ENCODE measurements at places on chromosomes 1 and 21. TPM values are rescaled to one million over a fixed set of nuclear protein-coding genes. Genes with fewer than 3 reads are reported as not detected.

DNA sequence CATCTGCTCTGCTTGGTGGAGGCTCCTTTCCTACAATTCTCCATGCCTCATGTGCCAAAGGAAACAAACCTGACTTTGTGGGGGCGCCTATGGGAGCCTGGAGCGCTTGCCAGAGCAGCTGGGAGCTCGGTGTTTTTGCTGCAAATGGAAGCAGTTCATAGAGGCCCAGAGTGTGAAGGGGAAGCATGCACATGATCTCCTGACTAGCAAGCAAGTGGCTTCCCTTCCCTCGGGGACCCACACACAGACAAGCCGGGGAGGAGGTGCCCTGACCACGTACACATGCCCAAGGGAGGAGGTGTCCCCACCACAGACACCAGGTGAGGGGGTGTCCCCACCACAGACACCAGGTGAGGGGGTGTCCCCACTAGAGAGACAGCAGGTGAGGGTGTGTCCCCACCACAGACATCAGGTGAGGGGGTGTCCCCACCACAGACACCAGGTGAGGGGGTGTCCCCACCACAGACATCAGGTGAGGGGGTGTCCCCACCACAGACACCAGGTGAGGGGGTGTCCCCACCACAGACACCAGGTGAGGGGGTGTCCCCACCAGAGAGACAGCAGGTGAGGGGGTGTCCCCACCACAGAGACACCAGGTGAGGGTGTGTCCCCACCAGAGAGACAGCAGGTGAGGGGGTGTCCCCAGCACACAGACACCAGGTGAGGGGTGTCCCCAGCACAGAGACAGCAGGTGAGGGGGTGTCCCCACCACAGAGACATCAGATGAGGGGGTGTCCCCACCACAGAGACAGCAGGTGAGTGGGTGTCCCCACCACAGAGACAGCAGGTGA is 106.8 kb downstream of the CRYAA start:
- DNase-seq, result no peak

- DNase-seq, result peak; percentile 24
These were observed 120.9 kb downstream of the USP25 start for GRCh38 chr21:15850645-15851044.

DNA sequence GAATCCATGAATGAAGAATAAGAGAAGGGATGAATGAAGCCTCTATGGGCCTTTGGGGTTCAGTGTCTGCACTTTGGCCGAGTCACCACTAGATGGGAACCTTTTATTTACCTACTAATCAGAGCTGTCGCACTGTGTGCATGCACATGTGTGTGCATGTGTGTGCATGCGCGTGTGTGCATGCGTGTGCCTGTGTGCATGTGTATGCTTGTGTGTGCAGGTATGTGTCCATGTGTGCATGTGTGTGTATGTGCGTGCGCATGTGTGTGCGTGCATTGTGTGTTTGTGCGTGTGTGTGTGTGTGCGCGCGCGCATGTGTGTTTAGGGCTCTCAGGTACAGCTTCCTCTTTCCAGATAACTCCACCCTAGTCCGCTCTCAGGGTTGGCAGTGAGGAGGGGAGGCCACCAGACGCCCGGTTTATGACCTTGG is 20.4 kb upstream of the UBXN10 start:
- DNase-seq, result peak; percentile 39

- DNase-seq, result no peak
These were observed 394.6 kb downstream of the LRRIQ3 start for GRCh38 chr1:73803380-73803779.

GRCh38 chr1:224502459-224503160 is 68.0 kb upstream of the WDR26 start:
- peak; percentile 31 for DNase-seq

DNA sequence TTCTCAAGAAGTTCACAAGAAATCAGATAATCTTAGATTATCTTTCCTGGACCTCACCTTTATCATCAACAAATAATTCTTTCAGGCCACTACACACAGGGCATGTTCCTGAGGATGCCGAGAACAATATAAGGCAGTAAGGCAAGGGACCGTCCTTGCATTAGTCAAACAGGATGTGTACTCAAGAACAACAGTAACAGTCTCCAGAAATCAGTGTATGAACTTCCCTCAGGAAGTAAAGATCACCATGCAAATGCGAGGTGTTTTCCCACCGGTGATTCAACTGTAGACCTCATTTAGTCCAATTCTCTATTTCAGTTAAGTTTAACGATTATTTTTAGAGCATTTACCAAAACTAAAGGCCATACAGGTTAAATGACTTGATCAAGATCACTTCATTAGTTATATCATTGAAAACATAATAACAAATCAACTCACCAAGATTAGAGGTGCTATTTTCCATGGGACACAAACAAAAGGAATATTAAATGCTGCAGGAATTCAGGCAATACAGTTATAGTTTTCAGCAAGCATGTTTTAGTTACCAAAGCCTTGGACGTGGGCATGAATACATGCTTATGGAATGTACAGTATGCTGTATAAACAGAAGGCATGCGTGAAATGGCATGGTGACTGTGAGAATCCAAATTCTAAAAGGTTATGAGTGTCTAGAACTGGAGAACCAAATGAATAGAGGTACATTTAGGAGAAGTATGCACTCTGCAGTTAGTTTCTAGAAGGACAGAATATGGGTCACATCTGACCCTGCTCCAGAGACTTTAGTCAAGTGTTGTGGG is 145.2 kb downstream of the TNR start:
- DNase-seq, result no peak

DNA sequence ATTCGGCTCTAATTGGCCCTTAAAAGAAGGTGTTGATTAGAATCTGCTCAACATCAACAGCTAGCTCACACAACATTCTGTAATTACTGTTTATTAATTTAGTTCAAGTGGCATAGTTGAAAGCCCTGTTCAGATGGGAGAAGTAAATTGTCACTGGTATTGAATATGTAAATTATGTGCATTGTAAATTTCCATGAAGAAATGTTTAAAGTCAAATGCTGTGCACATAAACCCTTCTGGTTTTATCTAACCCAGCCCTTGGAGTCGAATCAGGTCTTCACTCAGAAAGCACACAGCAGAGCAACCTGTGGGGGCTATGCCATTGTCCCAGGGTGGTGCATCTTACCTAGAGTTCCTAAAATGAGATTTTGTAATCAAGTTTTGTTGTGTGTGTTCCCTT is 65.4 kb upstream of the LMO4 start:
- DNase-seq, result no peak

The COP1 gene
- total RNA-seq, result 26.7 TPM

The CNN3 gene
- total RNA-seq, result 321 TPM

DNA sequence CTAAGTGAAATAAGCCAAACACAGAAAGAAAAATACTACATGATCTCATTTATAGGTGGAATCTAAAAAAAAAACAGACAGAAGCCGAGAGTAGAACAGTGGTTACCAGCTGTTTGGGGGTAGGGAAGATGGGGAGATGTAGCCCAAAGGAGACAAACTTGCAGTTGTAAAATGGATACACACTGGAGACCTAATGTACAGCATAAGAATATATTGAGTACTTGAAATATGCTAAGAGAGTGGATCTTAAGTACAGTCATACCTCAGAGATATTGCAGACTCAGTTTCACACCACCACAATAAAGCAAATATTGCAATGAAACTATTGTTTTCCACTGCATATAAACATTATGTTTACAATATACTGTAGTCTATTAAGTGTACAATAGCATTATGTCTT is 316.7 kb downstream of the LRRC40 start:
- no peak for DNase-seq
